ENCODE measurements at places on chromosomes 1 and 21.
A peak's percentile ranks its signal among the peaks of the same experiment; 100 is the strongest.

DNA sequence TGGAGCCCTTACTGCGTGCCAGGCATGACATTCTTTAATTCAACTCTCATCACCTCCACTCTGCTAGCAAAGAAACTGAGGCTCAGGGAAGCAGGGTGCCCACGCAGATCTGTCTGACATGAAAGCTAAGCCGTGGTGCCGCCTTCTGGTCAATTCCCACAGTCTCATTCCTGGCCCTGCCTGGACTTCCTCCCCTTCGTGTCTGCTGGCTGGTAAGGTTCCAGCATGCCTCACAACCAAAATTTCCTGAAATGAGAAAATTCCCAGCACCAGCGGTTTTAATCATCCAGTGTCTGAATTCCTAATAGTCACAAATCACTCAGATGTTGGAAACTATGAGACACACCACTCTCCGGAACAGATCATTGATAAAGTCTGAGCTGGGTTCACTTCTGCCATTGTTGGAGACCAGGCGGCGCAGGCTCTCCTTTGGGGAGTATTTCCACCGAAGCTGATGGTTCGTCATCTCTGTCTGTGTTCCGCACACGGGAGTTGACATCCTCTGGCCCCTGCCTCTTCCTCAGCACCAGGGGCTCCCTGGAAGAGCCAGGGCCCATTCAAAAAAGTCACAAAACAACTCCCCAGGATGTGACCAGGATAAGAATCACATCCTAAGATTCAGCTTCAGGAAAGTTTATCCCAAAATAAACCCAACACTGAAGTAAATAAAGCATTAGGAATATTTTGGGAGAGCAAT, 167.7 kb downstream of the PLPP3 start:
- no peak for DNase-seq

DNA sequence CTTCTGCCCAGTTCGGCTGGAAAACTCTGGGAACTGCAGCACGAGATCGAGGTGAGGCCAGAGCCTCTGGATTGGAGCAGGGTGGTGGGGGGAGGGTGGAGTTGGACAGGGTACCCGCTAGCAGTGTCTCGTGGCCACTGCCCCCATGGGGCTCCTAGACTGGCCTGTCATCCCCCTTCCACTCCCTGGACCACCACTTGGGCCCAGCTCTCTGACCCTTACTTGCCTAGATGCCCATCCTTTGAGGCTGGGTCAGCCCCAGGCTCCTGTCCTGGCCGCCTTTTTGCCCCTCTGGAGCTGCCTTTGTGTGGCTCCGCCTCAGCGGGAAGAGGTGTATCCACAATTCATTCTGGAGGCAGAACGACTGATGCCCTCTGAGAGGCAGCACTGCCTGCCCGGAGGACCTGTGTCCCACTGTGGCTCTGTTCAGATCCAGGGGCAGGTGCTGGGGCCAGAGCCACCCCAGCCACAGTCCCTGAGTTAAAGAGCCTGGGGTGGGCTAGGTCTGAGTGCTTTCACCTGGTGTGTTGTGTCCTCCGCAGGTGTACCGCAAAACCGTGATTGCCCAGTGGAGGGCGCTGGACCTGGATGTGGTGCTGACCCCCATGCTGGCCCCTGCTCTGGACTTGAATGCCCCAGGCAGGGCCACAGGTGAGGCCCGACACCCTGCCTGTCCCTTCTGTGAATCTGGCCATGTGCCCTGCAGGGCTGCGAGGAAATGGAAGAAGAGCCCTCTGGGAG, 17.7 kb downstream of the FAAH start:
- DNase-seq = peak; percentile 74

DNA sequence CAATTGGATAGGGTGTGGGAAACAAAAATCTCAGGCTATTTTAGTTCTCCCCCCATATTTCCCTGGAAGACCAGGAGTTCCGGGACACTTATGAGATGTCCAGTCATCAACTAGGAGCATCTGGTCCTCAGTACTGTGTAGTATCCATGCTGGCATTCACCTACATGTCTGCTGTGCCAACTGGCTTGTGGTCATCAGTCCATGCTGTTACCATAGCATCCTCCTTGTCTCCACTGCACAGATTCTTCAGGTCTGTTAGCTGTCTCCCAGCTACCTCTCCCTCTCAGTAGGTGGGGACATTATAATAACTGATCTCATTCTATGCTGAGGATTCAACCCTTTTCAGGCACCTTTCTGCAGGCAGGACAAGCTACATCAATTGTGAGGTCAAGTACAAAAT, 302.9 kb downstream of the BARHL2 start:
- no peak for DNase-seq

DNA sequence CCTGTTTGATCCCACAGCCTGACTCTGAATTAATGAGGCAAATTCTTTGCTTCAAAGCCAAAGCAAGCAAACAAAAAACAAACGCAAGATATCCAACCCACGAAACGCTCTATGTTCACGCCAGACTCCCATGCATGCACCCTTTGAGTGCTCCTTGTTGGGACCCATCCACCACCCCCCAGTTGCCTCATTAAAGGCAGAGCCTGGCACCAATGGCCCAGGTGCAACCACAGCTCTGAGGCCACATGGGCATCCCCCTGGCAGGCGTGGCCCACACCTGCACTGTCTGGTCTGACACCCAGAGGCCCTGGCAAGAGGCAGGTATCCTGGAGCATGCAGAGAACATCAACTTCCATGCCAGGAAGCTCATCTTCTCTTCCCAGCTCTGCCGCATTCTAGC, 1.1 kb upstream of the PADI4 start:
- DNase-seq = no peak

DNA sequence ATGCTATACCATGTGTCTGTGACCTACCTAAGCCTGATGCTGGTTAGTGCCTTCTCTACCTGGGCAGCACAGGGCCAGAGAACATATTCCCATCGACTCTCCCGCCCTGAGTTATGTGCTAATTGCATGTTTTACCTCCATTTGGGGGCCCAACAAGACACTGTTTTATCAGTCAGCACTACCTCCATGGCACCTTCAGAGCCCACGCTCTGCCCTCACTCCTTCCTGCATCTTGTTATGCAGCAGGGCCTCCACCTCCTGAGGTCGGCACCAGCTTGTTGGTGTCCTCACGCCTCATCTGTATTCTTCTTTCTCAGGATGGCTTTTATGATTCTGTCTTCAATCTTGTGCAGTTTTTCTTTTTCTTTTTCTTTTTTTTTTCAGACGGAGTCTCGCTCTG, 11.9 kb downstream of the WNT9A start:
- DNase-seq = peak; percentile 25

- DNase-seq = no peak
Measured at GRCh38 chr1:35935442-35936388, 4.8 kb downstream of the AGO3 start.

DNA sequence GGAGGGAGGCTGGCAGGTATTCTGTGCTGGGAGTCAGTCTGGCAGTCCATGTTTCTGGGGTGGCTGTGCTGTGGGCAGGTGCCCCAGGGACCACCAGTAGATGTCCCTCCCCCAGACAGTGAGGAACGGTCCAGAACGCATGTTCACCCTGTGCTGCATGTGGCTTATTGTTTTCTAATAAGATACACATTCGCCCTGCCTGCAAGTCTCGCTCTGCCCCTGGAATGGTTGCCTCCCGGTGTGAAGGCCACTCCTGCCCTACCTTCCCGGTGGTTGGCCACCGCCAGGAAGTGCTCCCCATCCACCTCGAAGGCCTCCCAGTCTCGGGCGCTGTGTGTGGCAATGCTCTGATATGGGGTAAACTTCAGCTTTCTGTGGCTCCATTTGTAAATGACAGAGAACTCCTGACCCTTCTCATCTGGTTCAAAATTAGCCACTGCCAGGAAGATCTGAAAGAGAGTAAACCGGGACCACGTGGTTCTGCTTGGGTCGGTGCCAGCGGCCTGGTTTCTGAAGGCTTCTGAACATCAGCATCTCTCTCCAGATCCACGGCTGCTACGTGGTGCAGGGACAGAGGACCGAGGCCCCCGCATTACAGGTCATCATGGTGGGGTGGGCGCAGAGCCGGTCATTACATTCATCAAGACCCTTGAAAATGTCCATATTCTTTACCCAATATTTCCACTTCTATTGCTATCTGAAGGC, 14.5 kb downstream of the KRTAP10-1 start:
- no peak for DNase-seq

DNA sequence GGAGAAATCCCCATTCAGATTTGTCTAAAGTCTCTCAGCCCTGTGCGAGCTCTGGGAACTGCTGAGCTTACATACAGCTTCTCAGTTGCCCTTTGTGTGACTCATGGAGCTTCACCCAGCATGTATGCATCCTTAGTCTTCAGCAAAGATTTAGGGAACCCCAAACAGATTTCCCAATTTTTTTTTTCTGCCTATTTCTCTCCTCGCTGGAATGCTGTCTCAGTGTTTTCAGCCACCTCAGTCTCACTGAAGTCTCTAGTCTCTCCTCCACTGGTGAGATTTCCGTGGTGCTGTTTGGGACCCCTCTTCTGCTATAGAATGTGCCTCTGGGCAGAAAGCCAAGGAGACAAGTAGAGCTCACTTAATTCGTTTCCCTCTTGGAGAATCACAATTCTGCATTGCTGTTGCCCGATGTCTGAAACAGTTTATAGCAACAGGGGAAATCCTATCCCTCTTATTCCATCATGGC, 28.1 kb upstream of the TXLNA start:
- DNase-seq = no peak

GRCh38 chr1:234532503-234532922, 53.5 kb upstream of the TARBP1 start:
- peak; percentile 2 for DNase-seq

DNA sequence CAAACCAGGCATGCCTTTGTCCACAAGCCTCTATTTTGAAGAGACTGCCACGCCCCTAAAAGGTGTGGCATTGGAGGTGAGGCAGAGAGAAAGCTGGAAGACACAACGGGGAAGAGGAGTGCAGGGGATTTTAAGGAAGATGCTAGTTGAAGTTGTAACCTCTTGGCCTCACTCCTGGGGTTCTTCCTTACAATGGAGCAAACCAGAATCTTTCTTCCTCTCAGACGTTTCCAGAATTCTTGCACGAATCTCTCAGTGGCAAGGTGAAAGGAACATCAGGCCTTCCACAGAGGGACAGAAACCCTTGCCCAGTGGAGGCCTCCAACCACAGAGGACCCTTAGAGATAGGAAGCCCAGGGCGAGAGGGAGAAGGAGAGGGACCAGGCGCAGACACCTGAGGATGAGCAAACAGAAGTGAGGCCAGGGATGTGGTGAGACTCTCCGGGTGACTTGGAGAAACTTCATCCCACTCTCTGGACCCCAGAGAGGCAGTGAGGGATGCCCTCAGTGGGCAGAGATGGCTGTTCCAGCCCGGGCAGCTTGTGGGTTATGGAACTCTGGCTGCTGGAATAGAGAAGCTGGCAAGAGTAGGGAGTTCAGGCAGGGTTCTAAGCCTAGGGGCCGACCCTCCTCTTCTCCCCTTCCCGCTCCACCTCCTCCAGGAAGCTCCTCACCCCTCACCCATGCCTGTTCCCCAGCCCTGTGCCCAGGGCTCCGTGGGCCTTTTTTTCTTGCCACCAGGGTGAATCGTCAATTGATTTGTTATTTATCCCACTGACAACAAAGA, 136.8 kb upstream of the RUNX3 start:
- DNase-seq = no peak

DNA sequence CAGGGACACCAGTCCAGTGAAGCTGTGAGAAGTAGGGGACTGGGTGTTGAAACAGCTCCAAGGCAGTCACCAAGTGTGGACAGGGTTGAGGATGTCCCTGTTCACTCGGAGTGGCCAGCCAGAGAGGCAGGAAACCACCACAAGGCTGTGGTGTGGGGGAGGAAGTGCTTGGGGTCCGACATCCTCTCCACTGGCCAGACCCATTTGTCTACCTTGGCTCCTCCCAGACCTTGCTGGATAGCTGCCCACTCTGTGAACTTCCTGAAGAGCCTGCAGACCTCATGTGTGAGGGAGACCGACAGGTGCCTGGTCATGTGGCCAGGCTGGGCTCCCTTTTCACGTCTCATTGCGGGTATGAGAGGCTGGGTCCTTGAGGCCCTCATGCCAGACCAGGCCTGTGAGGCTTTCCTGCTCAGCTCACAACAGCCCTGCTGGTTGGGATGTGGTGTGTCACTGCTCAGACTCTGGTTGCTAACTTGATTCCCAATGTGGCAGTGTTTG, 21.8 kb downstream of the CYP4B1 start:
- no peak for DNase-seq

GRCh38 chr1:223849352-223850254, 3.9 kb upstream of the TP53BP2 start:
- DNase-seq = no peak

GRCh38 chr21:42607102-42607501, 46.3 kb upstream of the PDE9A start:
- peak; percentile 19 for DNase-seq

DNA sequence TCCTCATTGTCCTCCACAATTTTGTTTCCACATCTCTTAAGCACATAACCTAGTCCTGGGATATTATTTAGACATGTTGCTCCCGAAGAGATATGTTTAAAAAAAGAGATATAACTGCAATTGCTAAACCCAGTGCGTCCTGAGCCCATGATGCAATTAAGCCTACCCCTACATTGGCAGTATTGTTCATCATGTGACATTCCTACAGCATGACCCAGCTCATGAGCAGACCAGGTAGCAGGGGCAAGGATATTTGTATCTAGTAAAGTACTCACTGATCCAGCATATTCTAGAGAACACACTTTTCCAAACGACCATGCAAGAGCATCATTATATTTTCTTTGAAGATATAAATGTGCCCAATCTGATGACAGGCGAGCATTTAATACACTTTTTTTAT, 1.2 kb downstream of the ADAM30 start:
- DNase-seq = no peak

GRCh38 chr21:32240851-32241687, 37.8 kb downstream of the MIS18A start:
- DNase-seq = no peak

GRCh38 chr1:60679524-60680375, 402.6 kb upstream of the NFIA start:
- DNase-seq = no peak

DNA sequence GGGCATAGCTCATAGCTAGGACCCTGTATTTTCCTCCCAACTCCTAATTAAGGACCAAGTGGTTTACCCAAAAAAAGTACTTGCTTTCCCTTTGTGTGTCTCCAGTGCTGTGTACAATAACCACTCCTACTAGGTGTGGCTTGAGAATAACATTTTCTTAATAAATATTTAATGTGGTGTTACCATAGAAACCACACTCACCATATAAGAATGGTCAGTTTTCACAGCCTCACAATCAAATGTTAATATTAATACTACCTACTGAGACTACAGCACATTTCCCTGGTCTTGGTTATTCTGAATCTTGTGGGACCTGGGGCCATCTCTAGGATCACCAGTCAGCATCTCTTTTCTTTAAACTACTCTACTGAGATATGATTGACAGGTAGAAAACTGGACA, 83.5 kb upstream of the BCAR3 start:
- no peak for DNase-seq
